ENCODE measurements at places on chromosomes 2 and 18.

GRCh38 chr2:173027181-173028128 is 48.2 kb upstream of the MAP3K20 start:
- DNase-seq, result peak; percentile 31

GRCh38 chr2:132489150-132489549 is 72.5 kb downstream of the GPR39 start:
- DNase-seq, result no peak

DNA sequence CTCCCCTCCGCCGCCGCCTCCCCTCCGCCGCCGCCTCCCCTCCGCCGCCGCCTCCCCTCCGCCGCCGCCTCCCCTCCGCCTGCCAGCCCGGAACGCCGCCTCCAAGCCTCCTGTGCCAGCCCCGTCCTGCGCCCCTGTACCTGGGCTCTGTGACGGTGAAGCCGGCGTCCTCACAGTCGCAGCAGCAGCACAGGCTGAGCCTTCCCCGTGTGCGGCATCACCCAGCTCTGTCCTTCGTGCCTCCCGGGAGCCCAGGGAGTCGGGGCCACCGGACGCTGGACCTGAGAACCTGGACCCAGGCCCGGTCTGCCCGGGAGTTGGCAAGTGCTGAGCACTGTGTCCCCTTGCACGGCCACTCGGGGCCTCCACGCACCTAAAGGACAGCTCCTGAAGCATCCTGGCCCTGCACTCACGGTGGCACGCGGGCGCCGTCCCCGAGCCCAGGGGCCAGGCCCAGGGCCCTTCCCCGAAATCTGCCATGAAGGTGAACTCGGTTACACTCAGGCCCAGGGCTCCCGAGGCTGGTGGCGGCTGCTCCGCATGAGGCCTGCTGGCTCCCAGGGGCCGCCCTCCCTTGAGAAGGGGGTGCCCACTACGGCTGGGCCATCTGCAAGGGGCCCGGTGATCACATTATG is 32.9 kb downstream of the RTP5 start:
- no peak for DNase-seq

DNA sequence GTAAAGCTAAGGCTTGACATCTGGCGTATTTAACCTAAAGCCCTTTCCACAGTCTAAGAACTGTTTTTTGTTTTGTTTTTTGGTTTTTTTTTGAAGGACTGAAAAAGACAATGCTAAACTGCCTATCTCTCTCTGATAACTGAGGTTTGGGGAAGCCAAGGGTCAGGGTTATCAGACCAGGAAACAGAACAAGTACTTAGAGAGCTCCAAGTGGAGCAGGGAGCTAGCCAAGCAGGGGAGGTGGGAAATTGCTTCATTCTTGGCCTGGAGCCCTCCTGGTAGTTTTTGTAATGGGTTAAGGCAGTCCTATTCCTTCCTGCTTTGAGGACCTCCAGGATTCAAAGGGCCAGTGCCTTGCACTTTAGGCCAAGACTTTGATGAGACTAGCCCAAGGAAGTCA is 154.3 kb upstream of the LTBP1 start:
- no peak for DNase-seq

GRCh38 chr18:3219631-3220335 is at the start of gene MYOM1:
Gene MYOM1 (minus strand): TSS chr18:3219968. CDS start chr18:3215223, 4,745 bp downstream.
- no peak for DNase-seq

GRCh38 chr2:42569116-42569711 is 782 bp downstream of the MTA3 start:
- no peak for DNase-seq

- DNase-seq, result no peak
Observed at GRCh38 chr2:215969131-215969841, 44.1 kb downstream of the MREG start.

DNA sequence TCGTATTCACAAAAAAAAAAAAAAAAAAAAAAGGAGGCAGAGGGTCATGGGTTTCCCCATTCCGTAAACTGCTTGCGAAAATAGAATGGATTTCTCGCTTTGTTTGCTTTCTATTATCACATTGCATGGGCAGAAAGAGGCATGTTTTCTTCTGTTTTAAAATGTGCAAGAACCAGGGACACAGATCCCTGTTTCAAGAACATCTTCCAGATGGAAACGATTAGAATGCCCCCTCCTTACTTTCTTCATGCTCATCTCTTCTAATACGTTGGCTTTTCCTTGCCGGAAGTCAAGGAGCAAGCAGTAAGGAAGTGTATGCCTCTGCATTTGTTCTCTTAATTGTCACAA is 51.0 kb upstream of the ZNF516 start:
- no peak for DNase-seq

GRCh38 chr18:2843146-2843545 is 3.7 kb upstream of the EMILIN2 start:
- DNase-seq, result no peak

- DNase-seq, result no peak
Observed at GRCh38 chr2:203688798-203689197, 17.6 kb upstream of the CD28 start.

DNA sequence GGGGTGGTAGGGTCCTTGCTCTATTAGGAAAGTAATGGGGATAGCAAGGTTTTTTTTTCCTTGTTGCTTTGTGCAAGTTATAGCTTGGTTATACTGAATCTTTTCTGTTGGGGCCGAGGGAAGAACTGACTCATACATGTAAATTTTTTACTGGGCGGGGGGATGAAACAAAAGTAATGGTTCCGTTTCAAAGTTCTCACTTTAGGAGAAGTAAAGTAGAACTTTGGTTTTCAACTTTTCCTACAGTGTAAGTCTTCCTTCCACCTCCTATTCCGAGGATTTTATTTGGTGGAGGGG is 1.1 kb downstream of the AFTPH start:
- no peak for DNase-seq

DNA sequence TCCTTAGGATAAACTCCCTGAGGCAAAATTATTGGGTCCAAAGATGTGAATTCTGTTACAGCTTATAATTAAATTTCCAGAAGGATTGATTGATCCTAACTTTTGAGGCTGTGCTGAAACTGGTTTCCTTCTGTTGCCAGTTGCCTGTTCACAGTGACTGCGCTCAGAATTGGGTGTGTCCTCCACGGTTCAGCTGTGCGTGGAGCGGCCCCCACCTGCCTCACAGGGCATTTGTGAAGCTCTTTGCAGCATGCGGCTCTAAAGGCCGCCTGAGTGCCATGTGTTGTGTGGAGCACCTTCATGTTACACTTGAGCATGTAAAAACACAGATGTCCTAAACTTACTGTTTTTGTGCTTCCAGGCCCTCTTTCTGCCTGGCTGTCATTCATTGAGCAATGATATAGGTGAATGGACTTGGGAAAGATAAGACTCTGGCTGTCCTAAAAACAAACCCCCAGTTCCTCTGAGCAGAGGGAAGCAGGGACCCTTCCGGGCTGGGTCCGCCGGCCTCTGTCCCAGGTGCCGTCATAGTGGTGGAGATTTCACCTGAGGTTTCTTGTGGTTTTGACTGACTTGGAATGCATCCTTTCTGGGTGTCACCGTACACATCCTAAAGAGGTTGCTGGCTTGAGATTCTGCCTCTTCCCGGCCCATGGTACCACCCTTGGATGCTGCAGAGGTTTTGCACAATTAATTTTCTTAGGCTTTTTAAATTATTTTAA is 173.6 kb downstream of the LDLRAD4 start:
- no peak for DNase-seq

GRCh38 chr2:147657086-147658000 is 187.5 kb upstream of the ACVR2A start:
- DNase-seq, result no peak

DNA sequence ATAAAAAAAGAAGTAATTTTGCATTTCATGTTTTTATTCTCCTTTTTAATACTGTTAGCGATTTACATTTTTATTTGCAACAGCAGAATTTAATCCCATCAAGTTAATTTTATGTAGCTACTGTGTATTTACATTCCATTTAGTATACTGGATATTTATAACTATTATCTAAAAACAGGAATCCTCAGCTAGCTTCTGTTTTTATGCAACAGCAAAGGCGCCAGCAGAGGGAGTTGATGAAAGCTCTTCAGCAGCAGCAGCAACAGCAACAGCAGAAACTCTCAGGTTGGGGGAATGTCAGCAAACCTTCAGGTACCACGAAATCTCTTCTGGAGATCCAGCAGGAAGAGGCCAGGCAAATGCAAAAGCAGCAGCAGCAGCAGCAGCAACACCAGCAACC is 26.2 kb upstream of the SNORC start:
- DNase-seq, result no peak

GRCh38 chr2:150781142-150781541 is 293.7 kb upstream of the RND3 start:
- DNase-seq, result no peak

- no peak for DNase-seq
Observed at GRCh38 chr2:11031876-11032275, 120.1 kb downstream of the KCNF1 start.

Data from stimulated activated CD4-positive, alpha-beta T cell treated with anti-CD3 and anti-CD28 coated beads, Interleukin-15, amount 100 ng/mL, for 1 hour (primary cell).